ENCODE measurements at places on chromosomes 13 and 19.
A peak's percentile ranks its signal among the peaks of the same experiment; 100 is the strongest.

DNA sequence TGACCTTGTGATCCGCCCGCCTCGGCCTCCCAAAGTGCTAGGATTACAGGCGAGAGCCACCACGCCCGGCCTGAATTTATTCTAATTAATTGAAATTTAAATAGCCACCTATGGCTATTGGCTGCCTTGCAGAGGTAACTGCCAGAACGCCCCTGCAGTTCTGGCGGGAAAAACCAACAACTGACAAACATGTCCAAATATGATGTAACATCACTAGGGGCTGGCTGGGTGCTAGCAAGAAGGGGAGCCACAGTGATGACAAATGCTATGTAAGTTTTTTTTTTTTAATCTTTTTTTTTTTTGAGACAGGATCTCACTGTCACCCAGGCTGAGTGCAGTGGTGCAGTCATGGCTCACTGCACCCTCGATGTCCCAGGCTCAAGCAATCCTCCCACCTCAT, 12.9 kb downstream of the ZSWIM9 start:
- H3K4me3 ChIP-seq: no peak overlapping the region
- no peak for DNase-seq
- H3K36me3 ChIP-seq: peaks cover 3% of the 10 kb centered on the region
- no peaks in the 10 kb centered on the region for H3K4me1 ChIP-seq

- no peak overlapping the region for H3K4me3 ChIP-seq
- H3K27ac ChIP-seq: no peak overlapping the region
- H3K4me1 ChIP-seq: no peaks in the 10 kb centered on the region
- H3K27me3 ChIP-seq: no peaks in the 10 kb centered on the region
Measured at GRCh38 chr13:70386919-70387318, 278.7 kb upstream of the KLHL1 start.

GRCh38 chr19:33175886-33176669, 18.1 kb upstream of the LRP3 start:
- H3K4me3 ChIP-seq: peak overlapping the region; percentile 98
- no peak for DNase-seq
- H3K4me1 ChIP-seq: peaks cover 19% of the 10 kb centered on the region
- no peaks in the 10 kb centered on the region for H3K27me3 ChIP-seq
- H3K36me3 ChIP-seq: no peaks in the 10 kb centered on the region
- peak overlapping the region; percentile 96 for H3K27ac ChIP-seq

- no peaks in the 10 kb centered on the region for H3K27me3 ChIP-seq
- H3K4me1 ChIP-seq: peaks cover 11% of the 10 kb centered on the region
- DNase-seq: no peak
- H3K4me3 ChIP-seq: no peak overlapping the region
- no peaks in the 10 kb centered on the region for H3K36me3 ChIP-seq
Measured at GRCh38 chr13:99067159-99067985, 89.5 kb upstream of the DOCK9 start.

DNA sequence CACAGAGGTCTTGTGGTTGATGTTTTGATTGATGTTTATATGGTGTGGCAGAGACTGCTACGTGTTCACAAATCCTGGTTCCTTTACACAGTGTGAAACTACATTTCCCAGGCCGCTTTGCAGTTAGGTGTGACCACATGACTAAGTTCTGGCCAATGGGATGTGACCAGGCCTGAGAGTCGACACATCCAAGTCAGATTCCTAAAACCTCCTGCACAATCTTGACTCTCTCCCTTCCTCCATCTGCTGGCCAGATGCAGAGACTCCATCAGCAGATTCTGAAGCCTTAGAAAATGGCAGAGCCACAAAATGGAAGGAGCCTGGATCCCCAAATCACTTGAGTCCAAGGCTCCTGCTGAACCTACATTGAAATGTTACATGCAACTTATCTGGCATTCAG, 12.6 kb downstream of the CD37 start:
- H3K36me3 ChIP-seq: peaks cover 63% of the 10 kb centered on the region
- H3K4me1 ChIP-seq: no peaks in the 10 kb centered on the region
- H3K4me3 ChIP-seq: no peak overlapping the region
- DNase-seq: no peak
- H3K27me3 ChIP-seq: no peaks in the 10 kb centered on the region

GRCh38 chr19:12778017-12778904, 2.9 kb upstream of the HOOK2 start:
- peak overlapping the region; percentile 85 for H3K4me3 ChIP-seq
- peaks cover 61% of the 10 kb centered on the region for H3K4me1 ChIP-seq
- DNase-seq: no peak
- no peaks in the 10 kb centered on the region for H3K36me3 ChIP-seq
- H3K27ac ChIP-seq: peak overlapping the region; percentile 94

DNA sequence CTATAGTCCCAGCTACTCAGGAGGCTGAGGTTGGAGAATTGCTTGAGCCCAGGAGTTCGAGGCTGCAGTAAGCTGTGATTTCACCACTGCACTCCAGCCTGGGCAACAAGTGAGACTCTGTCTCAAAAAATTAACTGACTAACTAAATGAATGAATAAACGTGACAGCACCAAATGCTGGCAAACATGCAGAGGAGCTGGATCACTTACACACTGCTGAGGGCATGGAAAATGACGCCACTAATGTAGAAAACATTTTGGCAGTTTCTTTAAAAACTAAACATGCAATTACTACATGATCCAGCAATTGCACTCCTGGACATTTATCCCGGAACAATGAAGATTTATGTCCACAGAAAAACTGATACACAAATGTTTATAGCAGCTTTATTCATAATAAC, 31.3 kb upstream of the GTF3A start:
- no peak overlapping the region for H3K4me3 ChIP-seq
- H3K4me1 ChIP-seq: no peaks in the 10 kb centered on the region
- H3K27ac ChIP-seq: no peak overlapping the region
- no peaks in the 10 kb centered on the region for H3K36me3 ChIP-seq

DNA sequence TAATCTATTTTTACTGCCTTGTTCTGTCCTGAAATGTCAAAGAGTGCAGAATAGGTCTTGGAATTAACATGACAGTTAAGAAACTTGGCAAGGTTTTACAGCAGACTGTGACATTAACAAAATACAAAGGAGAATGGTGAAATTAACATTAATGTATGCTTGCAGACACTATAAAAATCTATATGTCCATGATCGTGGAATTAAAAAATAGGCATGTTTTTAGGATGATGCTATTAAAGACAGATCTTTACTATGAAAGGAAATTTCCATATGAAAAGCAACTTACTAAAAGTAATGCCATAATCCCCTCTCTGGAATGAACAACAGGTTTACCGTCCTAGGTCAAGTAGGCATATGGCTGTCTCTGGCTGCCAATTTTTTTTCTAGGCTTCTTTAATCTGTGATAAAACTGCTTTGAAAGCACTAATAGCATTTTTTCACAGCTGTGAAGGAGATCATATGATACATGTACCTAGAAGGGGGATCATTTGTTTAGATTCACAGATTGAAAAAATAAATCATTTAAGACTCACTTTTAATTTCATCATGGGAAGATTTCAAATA, 291.5 kb downstream of the ZNF536 start:
- no peak for DNase-seq
- H3K36me3 ChIP-seq: no peaks in the 10 kb centered on the region
- H3K4me1 ChIP-seq: no peaks in the 10 kb centered on the region

DNA sequence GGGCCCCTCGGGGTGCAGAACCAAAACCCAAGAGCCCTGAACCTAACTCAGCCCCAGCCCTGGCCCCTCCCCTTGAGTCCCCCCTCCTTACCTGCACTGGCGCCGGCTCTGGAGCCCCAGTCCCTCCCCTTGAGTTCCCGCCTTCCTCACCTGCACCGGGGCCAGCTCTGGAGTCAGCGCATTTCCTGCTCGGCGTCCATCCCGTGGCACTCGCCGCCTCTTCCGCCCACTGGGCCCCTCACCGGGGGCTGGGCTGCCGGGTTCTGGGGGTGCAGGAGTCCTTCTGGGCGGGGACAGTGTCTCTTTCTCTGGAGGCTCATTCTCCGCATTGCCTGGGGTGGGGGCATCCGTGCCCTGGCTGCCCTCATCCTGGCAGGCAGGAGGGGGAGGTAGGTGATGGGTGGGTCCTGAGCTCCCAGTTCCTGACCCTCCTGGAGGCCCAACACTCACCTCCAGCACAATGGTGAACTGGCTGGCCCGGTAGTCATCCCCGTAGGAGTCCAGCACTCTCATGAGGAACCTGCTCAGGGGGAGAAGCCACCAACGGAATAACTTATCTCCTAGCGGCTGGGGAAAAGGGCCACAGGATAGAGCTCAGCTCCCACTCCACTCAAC, 5.3 kb downstream of the NDUFA3 start:
- H3K4me3 ChIP-seq: no peak overlapping the region
- H3K27ac ChIP-seq: no peak overlapping the region
- no peak for DNase-seq
- peaks cover 7% of the 10 kb centered on the region for H3K4me1 ChIP-seq

DNA sequence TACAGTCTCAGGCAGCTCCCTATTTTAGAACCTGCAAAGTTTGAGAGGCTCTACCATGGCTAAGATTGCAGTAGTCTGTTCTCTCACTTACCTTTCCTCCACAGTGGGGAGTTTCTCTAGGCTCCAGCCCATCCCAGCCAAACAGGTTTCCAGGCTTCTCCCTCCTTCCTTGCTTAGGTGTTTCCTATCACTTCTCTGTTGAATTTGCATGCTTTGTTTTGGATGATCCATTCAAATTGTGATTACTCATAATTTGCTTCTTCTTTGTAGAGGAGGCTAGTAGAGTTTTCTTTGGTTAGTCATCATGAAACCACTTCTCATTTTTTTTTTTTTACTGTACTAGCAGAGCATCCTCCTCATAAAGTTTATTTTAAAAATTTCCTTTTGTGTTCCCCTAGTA, 1242.2 kb upstream of the MIR17HG start:
- H3K27ac ChIP-seq: no peak overlapping the region
- H3K4me3 ChIP-seq: no peak overlapping the region
- H3K36me3 ChIP-seq: no peaks in the 10 kb centered on the region
- no peaks in the 10 kb centered on the region for H3K4me1 ChIP-seq
- no peak for DNase-seq

DNA sequence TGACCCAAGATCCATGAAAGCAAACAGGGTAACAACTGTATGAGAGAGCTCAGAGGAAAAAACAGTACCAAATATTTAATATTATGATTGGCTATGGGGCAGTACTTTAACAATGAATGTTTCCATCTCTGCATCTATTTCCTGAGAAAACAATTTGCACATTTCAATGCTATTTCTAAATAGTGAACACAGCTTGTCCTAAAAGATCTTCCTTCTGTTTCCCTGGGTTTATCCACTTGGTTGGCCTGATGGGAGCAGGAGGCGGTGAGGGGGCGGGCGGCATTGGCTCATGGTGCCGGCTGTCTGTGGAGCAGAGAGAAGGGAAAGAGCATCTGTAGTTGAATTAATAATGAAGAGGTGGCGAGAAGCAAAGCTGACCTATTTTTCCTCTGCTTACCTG, 291.4 kb downstream of the DCLK1 start:
- H3K36me3 ChIP-seq: no peaks in the 10 kb centered on the region
- no peaks in the 10 kb centered on the region for H3K27me3 ChIP-seq
- no peak overlapping the region for H3K4me3 ChIP-seq
- H3K27ac ChIP-seq: no peak overlapping the region
- no peak for DNase-seq
- peaks cover 4% of the 10 kb centered on the region for H3K4me1 ChIP-seq

- no peak for DNase-seq
- H3K4me1 ChIP-seq: no peaks in the 10 kb centered on the region
- peaks cover 9% of the 10 kb centered on the region for H3K36me3 ChIP-seq
- no peaks in the 10 kb centered on the region for H3K27me3 ChIP-seq
- H3K4me3 ChIP-seq: no peak overlapping the region
- no peak overlapping the region for H3K27ac ChIP-seq
Measured at GRCh38 chr19:48859711-48860572, 8.5 kb downstream of the PLEKHA4 start.

DNA sequence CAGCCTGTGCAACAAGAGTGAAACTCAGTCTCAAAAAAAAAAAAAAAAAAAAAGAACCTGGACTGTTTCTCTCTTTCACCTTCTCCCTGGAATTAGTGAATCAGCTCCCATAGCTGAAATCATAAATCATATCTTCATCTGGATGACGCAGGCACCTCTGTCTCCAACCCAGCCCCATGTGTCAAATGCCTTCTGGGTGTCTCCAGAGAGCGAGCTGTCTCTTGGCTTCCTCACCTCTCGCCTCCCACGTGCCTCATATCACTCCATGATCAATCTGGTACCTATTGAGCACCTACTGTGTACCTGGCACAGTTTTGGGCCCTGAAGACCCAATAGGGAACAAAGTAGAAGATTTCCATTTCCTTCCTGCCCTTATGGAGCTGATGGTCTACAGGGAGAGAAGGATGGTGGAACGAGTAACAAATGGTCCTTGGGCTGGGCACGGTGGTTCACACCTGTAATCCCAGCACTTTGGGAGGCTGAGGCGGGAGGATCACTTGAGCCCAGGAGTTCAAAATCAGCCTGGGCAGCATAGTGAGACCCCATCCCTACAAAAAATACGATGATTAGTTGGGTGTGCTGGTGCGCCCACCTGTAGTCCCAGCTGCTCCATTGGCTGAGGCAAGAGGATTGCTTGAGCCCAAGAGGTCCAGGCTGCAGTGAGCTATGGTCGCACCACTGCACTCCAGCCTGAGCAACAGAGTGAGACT, 2.5 kb downstream of the HSD11B1L start:
- no peak overlapping the region for H3K4me3 ChIP-seq
- H3K4me1 ChIP-seq: peaks cover 12% of the 10 kb centered on the region
- H3K27me3 ChIP-seq: no peaks in the 10 kb centered on the region
- no peak for DNase-seq
- peaks cover 2% of the 10 kb centered on the region for H3K36me3 ChIP-seq

GRCh38 chr13:72303941-72304746, 423.3 kb downstream of the MZT1 start:
- H3K36me3 ChIP-seq: no peaks in the 10 kb centered on the region
- no peaks in the 10 kb centered on the region for H3K27me3 ChIP-seq
- no peak overlapping the region for H3K27ac ChIP-seq
- H3K4me3 ChIP-seq: no peak overlapping the region
- no peaks in the 10 kb centered on the region for H3K4me1 ChIP-seq

DNA sequence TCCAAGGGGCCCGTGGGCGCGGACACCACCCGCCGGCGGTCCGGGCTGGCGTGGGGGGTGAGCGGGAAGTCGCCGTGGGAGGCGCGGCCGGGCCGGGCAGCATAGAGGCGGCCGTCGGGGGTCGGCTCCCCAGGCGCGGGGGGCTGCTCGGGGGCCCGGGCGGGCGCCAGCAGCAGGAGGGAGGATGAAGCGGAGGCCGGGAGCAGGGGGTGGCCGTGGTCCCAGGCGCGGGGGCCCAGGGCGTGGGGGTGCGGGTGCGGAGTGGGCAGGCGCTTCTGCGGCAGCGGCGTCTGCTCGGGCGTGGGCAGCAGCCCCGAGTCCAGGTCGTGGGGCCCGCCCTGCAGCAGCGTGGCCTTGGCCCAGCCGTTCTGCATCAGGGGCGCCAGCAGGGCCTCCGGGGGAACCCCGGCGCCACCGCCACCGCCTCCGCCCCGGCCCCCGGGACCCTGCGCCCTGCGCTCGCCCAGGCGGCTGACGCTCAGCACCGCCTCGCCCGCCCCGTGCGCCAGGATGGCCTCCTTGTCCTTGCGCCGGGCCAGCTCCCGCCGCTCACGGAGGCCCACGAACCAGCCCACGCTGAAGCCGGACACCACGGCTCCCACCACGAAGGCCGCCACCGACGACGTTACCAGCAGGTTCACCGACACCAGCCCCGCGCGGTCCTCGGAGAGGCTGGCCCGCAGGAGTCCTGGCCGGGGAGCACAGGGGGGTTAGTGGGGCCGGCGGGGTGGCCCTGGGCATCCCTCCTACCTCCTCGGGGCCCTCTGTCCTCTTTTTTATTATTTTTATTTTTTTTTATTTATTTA, 4.2 kb upstream of the LRG1 start:
- H3K27ac ChIP-seq: no peak overlapping the region
- no peaks in the 10 kb centered on the region for H3K36me3 ChIP-seq
- no peak for DNase-seq
